ENCODE measurements at places on chromosomes 16 and 17. TPM values are rescaled to one million over a fixed set of nuclear protein-coding genes. Genes with fewer than 3 reads are reported as not detected.

Gene CCL22
- total RNA-seq: 0.39 TPM

Gene MAPK8IP3
- 64.7 TPM for total RNA-seq

Gene CEP131
- 13.9 TPM for total RNA-seq

DNA sequence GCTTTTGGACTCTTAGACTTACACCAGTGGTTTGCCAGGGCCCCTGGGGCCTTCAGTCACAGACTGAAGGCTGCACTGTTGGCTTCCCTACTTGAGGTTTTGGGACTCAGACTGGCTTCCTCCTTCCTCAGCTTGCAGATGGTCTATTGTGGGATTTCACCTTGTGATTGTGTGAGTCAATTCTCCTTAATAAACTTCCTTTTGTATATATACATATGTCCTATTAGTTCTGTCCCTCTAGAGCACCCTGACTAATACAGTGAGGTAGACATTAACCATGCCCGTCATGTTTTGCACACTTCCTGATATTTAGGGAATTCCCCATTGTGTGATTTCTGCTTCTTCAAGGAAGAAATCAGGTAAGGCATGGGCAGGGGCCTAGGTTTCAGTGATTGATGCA is 147.8 kb upstream of the CA10 start:
- H3K4me1 ChIP-seq: no peaks in the 10 kb centered on the region
- no peak overlapping the region for H3K4me3 ChIP-seq
- no peaks in the 10 kb centered on the region for H3K27me3 ChIP-seq
- H3K27ac ChIP-seq: no peak overlapping the region

- no peak overlapping the region for H3K27ac ChIP-seq
- H3K4me1 ChIP-seq: peaks cover 21% of the 10 kb centered on the region
- peaks cover 17% of the 10 kb centered on the region for H3K36me3 ChIP-seq
Observed at GRCh38 chr17:46943501-46944393, 20.8 kb downstream of the GOSR2 start.

- peaks cover 73% of the 10 kb centered on the region for H3K4me1 ChIP-seq
- H3K36me3 ChIP-seq: no peaks in the 10 kb centered on the region
- H3K27me3 ChIP-seq: no peaks in the 10 kb centered on the region
- H3K27ac ChIP-seq: peak overlapping the region; percentile 63
Observed at GRCh38 chr17:63431939-63432804, 13.9 kb downstream of the CYB561 start.

DNA sequence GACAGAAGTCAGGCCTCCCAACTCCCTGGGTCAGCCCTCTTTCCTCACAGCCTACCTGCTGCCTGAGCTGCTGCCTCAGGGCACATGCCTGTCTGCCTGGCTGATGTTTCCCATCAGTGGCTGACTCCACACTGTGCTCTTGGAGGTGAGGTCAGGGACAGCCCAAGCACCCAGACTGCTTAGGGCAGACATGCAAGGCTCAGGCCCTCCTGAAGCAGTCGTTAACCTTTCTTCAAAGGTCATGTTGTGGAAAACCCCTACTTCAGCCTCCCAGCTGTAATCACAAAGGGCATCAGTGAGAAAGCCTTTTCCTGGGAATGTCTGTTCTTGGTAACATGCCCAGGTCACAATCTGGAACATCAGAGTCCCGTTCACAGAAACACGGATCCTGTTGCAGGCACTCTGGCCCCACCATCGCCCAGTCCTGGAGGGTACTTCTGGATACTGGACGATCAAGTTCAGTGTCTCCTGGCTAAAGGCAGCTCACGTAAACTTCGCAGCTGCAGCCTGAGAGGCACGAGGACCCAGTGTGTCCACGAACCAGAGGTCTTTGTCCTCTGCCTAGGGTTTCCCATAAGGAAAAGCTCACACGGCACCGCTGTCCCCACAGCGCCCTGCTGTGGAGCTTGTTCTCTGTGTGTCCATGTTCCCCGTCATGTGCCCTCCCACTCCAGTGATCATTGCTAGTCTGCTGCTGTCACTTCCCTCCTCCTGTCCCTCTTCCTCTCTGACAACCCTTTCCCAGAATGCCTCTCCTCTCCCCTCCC is 54.9 kb downstream of the GNAO1 start:
- no peaks in the 10 kb centered on the region for H3K27me3 ChIP-seq
- no peak for DNase-seq
- no peak overlapping the region for H3K27ac ChIP-seq
- no peaks in the 10 kb centered on the region for H3K4me1 ChIP-seq

- H3K27me3 ChIP-seq: no peaks in the 10 kb centered on the region
- H3K4me3 ChIP-seq: no peak overlapping the region
- no peak overlapping the region for H3K27ac ChIP-seq
Observed at GRCh38 chr16:4392382-4393239, 21.0 kb downstream of the VASN start.
